ENCODE measurements at places on chromosomes 3 and 15.

DNA sequence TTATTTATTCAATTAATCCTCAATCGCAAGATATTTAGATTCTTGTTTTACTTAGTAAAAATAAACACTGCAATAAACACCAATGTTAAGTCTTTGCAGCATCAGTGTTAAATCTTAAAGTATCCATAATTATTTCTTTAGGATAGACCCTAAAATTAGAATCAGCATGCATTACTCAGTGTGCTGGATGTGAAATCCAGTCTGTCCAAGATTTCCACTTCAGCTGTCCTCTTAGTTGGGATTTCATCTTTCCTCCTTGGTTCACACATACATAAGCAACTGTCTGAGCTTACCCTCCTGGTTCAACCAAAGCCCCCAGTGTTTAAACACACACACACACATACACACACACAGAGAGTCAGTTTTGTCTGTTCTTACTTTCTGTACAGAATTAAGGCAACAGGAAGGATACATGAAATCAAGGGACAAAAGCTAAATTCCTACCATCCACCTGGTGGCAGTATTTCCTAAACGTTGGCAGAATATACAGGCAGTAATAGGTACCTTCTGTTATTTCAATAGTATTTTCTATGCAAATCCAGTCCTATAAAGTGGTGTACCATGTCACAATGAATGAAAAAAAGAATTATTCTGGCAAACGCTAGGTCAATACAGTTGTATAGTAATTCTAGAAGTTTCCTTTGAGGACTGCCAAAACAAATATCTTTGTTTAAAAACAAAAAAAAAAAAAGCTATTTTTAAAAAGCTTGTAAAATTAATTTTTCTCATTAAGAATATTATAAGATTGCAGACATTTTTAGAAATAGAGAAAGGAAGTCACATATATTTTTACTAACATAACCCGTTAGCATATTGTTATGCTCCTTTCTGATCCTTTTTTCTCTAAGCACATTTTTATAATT, 27.3 kb upstream of the DMXL2 start:
- DNase-seq = peak; percentile 9

DNA sequence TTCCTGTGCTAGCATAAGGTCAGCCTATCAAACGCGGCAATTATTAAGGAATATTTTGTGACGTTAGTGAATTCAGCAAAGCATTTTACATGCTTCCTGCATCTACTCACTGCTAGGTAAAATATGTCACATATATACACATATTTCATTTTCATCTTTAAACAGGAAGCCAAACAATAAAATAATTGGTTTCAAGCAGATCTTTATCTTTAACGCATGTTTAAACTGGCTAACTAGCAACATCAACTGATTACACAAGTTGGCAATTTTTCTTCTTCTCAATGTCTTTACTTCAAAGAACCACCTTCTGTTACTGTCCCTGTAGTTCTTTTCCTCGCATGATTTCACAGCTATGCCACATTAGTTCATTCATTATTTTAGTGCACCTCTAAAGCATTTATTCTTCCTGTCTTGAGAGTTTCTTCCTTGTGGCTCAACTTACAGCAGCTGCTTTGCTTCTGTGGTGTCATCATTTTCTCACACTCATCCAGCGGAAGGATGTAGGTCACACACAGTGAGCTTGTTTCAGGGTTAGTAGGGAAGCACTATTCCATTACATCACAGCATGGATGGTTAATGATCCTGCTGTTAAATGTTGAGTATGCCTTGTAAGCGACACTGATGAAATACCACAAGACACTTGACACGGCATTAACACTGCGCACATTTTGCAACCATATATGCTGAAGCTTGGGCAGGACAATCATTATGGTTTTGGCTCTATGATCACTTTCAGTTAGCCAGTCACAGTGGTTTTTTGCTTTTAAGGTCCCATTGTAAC, 2.3 kb upstream of the BCHE start:
- no peak for DNase-seq

- DNase-seq = no peak
These were observed 471.9 kb upstream of the FRG2C start for GRCh38 chr3:75192146-75192616.

GRCh38 chr3:197615430-197615829, 59.7 kb upstream of the BDH1 start:
- no peak for DNase-seq

DNA sequence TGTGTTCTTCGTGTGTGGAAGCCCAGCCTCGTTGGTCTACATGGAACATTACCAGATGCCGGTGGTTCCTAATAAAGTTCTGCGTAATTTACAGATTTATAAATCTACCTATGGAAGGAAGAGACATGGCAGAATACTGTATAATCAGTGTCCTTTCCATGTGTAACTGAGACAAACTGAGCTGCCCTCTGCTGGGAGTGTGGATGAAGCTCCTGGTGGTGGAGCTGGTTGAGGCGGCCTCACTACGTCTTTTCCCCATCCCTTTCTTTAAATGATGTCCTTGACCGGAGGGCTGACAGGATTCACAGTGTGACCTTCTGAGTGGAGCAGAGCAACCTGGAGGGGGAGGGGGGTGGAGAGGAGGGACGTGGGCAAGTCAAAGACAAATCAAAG, 267.0 kb upstream of the CHRM5 start:
- no peak for DNase-seq

GRCh38 chr15:72233769-72234168, 2.8 kb upstream of the PKM start:
- DNase-seq = no peak

GRCh38 chr3:42130329-42131070, 39.3 kb downstream of the TRAK1 start:
- DNase-seq = no peak

GRCh38 chr15:53984221-53984620, 6.0 kb downstream of the UNC13C start:
- no peak for DNase-seq

GRCh38 chr3:88988906-88989305, 118.5 kb upstream of the EPHA3 start:
- DNase-seq = no peak

GRCh38 chr15:61115679-61116078, 113.4 kb downstream of the RORA start:
- DNase-seq = no peak

GRCh38 chr15:82003916-82004315, 41.9 kb downstream of the MEX3B start:
- DNase-seq = no peak

DNA sequence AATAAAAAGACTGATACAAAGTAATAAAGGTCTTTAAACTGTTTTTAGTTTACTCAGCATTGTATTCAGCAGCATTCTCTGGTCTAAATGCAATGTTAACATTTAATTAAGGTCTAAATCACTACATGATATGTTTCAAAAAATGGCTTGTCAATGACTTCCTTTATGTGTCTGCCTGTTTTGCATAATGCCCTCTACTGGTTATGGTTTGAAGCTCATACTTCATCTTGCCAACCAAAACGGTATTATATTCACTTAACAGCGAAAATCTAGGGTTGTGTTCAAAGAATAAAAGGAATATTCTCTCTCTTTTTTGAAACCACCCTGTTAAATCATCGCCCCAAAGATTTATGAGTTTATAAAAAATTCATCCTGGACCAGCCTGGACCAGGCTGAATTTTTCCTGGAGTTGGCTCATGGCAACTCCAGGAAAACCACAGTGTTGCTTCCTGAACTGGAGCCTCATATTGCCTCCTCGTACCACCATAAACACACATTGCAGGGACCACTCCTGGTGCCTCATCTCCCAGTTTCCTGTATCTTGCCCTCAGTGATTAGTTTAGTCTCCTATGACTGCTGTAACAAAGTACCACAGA, 6.7 kb upstream of the NCEH1 start:
- no peak for DNase-seq

- no peak for DNase-seq
These were observed 33.5 kb upstream of the ST6GAL1 start for GRCh38 chr3:186896875-186897274.

GRCh38 chr15:61064651-61065050, 164.5 kb downstream of the RORA start:
- no peak for DNase-seq

- DNase-seq = no peak
These were observed 629 bp upstream of the NOX5 start for GRCh38 chr15:69013726-69014406.

DNA sequence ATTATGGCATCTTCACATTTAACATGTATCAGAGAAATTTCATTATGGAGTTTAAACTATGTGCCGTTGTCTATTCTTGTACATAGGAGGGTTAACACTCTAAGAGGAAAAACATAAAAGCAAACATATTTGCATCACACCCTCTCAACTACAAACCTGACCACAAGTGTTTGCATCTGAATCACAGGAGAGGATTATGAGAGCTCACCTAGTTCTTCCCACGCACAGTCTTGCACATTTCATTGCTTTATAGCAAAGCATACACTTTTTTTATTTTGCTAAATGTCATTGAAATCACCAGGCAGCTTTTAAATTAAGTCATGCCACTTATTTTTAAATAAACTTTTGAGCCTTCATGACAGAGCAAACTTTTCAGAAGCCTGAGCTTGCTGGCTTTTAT, 12.5 kb downstream of the TRAT1 start:
- DNase-seq = no peak
